ENCODE measurements at places on chromosomes 6 and 20. TPM values are rescaled to one million over a fixed set of nuclear protein-coding genes. Genes with fewer than 3 reads are reported as not detected.
A peak's percentile ranks its signal among the peaks of the same experiment; 100 is the strongest.

GRCh38 chr6:33694401-33694931 is 17.0 kb downstream of the UQCC2 start:
- H3K27me3 ChIP-seq = no peaks in the 10 kb centered on the region
- H3K4me1 ChIP-seq = peaks cover 94% of the 10 kb centered on the region
- peak overlapping the region; percentile 90 for H3K27ac ChIP-seq
- no peak overlapping the region for H3K4me3 ChIP-seq
- no peak for DNase-seq
- peaks cover 19% of the 10 kb centered on the region for H3K36me3 ChIP-seq

- H3K27ac ChIP-seq = no peak overlapping the region
- H3K4me3 ChIP-seq = no peak overlapping the region
- H3K4me1 ChIP-seq = no peaks in the 10 kb centered on the region
- H3K27me3 ChIP-seq = no peaks in the 10 kb centered on the region
- DNase-seq = no peak
Measured at GRCh38 chr6:70651326-70651905, 16.3 kb upstream of the SMAP1 start.

- no peaks in the 10 kb centered on the region for H3K4me1 ChIP-seq
- DNase-seq = no peak
- no peak overlapping the region for H3K4me3 ChIP-seq
- no peak overlapping the region for H3K27ac ChIP-seq
- H3K27me3 ChIP-seq = no peaks in the 10 kb centered on the region
Measured at GRCh38 chr20:16486532-16486931, 86.7 kb downstream of the KIF16B start.

The CFAP61 gene
- 54.8 TPM for total RNA-seq

DNA sequence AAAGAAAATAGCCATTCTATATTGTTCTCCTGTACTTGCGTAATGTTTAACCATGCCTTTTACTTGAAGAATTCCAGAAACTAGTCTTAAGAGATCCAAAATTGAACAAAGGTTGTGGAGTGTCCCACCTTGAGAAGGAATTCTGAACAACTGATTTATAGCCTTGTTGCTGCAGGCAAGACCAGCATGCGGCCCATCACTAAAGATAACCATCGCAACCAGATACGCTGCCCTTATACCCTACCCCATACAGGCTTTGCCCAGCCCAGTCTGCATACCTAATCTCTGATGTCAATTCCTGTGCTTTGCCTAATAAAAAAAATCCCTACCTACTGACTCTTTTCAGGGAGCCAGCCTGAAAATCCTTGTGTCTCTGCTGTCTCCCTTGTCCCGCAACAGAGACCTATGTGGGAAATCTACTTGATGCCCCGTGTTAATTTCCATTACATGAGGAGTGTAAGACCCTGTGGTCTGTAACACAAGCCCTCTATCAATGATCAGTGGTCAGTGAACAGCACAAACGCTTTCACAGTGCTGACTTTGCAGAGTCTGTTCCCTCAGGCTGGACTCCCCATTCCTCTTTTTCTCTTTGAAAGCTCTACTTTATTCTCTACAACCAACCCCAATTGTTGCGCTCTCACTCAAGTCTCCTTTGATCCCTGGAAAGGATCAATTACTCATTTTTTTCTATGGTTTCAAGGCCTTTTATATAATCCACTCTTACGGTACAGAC is 125.7 kb upstream of the BTBD3 start:
- no peaks in the 10 kb centered on the region for H3K36me3 ChIP-seq
- DNase-seq = no peak
- H3K4me1 ChIP-seq = no peaks in the 10 kb centered on the region
- H3K4me3 ChIP-seq = no peak overlapping the region
- H3K27ac ChIP-seq = no peak overlapping the region
- no peaks in the 10 kb centered on the region for H3K27me3 ChIP-seq

DNA sequence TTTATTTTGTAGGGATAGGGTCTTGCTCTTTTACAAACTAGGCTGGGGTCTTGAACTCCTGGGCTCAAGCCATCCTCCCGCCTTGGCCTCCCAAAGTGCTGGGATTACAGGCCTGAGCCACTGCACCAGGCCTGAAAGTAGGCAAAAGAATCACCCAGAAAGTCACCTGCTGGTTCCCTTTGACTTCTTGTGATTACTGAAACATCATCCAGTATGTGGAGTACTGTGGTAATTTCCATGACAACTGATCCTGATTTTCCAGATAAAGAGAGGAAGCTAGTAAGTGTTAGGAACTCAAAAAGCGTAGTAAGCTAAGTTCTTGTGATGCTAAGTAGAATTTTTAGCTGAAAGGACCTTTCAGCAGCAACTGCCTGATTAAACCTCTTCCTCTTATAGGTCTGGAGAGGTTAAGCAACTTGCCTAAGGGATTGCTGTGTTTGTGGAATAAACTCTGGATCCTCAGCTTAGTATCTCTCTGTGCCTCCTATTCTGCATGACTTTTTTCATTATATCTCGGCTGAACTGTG is 16.8 kb downstream of the RALY start:
- no peaks in the 10 kb centered on the region for H3K36me3 ChIP-seq
- H3K4me3 ChIP-seq = no peak overlapping the region
- H3K4me1 ChIP-seq = peaks cover 91% of the 10 kb centered on the region
- DNase-seq = no peak

- H3K4me3 ChIP-seq = no peak overlapping the region
- no peaks in the 10 kb centered on the region for H3K36me3 ChIP-seq
- H3K27me3 ChIP-seq = peaks cover 74% of the 10 kb centered on the region
- no peak overlapping the region for H3K27ac ChIP-seq
- H3K4me1 ChIP-seq = no peaks in the 10 kb centered on the region
Measured at GRCh38 chr20:62748311-62748710, 39.7 kb downstream of the NTSR1 start.

DNA sequence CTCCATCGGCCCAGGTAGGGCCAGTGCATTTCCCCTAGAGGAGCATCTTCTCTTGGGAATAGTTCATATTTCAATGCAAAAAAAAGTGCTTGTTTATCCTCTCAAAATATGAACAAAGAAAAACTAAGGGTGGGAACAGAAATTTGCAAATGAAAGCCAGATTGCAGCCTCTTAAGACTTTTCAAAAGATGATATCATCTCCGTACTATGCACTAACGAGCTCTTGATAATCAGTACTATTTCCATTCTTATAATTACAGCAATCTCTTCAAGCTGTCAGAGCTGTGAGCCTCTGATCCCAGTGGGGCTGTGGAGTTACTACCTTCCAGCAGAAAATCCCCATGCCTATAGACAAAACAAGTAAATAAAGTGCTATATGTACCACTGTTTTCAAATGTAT is 77.1 kb downstream of the SOD2 start:
- H3K27me3 ChIP-seq = no peaks in the 10 kb centered on the region
- no peak for DNase-seq
- H3K4me1 ChIP-seq = no peaks in the 10 kb centered on the region
- no peak overlapping the region for H3K27ac ChIP-seq
- peaks cover 11% of the 10 kb centered on the region for H3K36me3 ChIP-seq

DNA sequence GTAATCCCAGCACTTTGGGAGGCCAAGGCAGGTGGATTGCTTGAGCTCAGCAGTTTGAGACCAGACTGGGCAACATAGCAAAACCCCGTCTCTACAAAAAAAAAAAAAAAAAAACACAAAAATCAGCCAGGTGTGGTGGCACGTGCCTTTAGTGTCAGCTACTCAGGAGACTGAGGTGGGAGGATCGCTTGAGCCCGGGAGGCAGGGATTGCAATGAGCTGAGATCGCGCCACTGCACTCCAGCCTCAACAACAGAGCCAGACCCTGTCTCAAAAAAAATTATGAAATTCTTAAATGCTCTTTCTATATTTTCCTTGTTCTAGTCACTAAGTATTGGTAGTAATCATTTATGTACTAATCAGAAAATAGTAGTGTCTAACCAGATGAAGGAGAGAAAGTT is 30.6 kb downstream of the SYTL3 start:
- H3K4me3 ChIP-seq = no peak overlapping the region
- no peak overlapping the region for H3K27ac ChIP-seq
- no peaks in the 10 kb centered on the region for H3K27me3 ChIP-seq
- no peaks in the 10 kb centered on the region for H3K36me3 ChIP-seq
- no peak for DNase-seq

GRCh38 chr20:50001784-50002311 is 19.1 kb downstream of the SNAI1 start:
- H3K27me3 ChIP-seq = no peaks in the 10 kb centered on the region
- H3K4me1 ChIP-seq = peaks cover 34% of the 10 kb centered on the region
- H3K27ac ChIP-seq = no peak overlapping the region
- no peak for DNase-seq
- H3K36me3 ChIP-seq = no peaks in the 10 kb centered on the region

DNA sequence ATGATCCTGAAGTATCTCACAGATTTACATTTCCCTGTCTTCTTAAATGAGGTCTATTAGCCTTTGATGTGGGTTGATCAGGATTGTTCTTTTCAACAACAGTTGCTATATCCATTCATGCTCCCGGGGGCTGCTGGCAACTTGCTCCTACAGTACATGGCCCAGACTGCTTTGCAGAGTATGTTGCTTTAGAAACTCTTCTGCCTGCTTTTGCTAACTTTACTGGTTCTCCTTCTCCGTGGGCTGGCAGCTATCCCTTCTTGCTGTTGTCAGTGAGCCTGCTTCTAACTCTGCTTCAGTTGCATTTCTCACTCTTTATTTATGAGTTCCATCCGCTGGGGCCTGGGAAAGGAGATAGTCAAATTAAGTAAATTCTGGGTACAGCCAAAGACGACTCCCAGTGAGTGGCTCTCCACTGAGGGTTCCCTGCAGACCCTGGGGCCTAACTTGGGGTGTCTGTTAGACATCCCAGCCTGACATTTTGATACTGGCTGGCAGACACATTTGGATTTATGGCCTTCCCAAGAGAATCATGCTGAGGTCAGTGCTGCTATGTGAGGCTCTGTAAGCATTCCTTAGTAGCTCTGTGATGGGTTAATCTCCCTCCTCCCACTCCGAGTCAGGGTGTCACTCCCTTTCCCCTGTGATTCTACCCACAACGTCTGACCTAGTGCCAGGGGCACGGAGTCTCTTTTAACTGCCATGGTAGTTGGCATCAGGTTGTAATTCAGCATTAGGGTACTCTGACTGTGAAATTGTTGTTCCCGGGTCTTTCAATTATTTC is 73.6 kb downstream of the SLX4IP start:
- H3K27me3 ChIP-seq = no peaks in the 10 kb centered on the region
- peak overlapping the region; percentile 64 for H3K27ac ChIP-seq

DNA sequence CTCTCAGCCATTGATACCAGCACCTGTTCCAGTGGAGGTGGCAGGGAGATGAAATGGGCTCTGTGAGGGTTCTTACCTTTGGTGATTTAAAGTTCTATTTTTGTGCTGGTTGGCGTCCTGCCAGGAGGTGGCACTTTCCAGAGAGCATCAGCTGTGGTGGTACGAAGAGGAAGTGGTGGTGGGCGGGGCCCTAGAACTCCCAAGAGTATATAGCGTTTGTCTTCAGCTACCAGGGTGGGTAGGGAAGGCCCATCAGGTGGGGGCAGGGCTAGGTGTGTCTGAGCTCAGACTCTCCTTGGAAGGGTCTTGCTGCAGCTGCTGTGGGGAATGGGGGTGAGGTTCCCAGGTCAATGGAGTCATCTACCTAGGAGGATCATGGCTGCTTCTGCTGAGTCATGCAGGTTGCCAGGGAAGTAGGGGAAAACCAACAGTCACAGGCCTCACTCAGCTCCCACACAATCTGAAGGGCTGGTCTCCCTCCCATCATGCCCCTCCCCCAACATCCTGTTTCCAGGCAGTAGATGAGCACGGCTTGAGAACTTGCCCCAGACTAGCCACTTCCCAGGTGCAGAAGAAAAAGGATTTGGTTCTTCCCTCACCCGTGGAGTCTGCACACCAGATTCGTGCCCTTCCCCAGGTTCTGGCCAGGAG is 46.6 kb downstream of the MOXD1 start:
- no peaks in the 10 kb centered on the region for H3K4me1 ChIP-seq
- no peak overlapping the region for H3K27ac ChIP-seq
- H3K4me3 ChIP-seq = no peak overlapping the region
- H3K27me3 ChIP-seq = no peaks in the 10 kb centered on the region
- H3K36me3 ChIP-seq = no peaks in the 10 kb centered on the region

The ABHD16B gene
- not detected for total RNA-seq

The OR2B6 gene
- total RNA-seq = not detected

The CALHM6 gene
- total RNA-seq = 1.7 TPM

All from left ventricle myocardium inferior (tissue), 1 donor.